ENCODE measurements at places on chromosomes 13 and 19.

DNA sequence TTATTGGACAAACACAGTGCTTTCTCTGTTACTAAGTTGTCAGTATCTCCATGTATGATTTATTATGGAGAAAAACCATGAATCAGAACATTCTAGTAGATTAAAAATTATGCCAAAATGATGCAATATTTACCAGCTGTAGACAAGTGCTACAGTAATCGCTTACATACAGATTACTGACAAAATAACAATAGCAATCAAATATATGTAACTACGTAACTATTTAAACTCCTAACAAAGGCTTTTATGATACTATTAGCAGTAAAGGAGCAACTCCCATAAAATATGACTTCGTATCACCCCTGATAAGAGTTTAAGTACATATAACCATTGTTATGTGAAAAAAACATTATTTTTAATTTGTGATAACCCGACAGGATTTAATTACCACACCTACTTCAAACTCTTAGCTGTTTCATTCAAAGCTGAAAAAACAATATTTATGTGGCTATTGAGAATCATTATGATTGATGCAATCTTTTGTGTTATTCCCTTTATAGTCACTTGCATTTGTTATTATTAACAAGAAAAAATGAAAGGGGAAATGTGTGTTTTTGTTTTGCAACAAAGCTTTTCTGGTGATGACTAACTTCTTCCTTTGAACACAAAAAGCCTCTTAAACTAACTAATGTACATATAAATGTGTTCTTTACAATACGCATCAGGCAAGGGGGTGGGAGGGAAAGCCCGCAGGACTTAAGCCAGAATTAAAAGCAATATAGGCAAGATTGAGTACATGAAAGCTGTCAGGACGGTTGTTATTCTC is 147.4 kb downstream of the ABCC4 start:
- DNase-seq = peak; percentile 69

DNA sequence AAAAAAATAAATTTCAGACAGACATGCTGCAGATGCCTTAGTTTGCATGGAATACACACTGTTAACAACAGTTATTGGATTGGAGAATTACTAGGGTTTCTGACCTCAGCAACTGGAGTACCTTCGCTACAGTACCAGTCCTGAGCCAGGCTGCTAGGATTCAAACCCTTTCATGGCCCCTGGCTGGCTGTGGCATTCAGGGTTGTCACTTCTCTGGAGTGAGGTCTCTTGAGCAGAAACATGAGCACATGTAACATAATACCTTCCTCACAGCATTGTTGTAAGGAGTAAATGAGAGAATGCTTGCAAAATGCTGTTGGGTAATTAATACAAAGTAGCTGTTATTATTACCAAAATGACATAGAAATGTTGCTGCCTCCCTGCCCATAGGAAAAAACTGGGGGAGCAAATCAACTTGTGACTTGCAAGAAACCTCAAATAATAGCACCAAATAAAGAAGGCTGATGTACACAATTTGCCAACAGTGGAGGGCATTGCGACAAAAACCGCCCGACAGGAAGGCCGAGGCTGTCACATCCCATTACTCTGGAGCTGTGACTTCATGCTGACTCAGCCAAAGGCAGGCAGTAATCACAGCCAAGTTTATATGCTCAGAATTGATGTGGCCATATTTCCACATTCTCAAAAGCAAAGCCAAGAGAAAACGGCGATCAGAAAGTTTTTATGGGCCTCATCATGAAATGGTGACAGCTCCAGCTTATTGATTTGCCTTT is 100.4 kb downstream of the RFC3 start:
- DNase-seq = no peak

- no peak for DNase-seq
Observed at GRCh38 chr13:93298713-93299112, 72.1 kb downstream of the GPC6 start.

DNA sequence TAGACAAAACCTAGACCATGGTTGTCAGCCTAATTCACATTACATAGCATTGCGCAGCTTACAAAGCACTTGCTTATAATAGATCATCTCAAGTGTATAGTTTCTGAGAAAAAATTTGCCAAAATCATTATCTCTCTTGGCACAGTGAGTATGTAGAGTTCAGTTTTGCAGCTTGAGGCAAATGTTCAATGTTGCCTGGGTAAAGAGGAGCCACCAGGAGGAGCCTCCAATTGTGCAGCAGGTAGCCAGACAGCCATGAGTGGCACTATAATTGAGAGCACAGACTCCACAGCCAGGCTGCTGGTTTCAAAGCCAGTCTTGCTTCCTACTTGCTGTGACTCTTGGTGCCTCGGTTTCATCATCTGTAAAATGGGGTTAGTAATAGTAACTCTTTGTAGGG is 24.0 kb upstream of the OLFM4 start:
- no peak for DNase-seq

DNA sequence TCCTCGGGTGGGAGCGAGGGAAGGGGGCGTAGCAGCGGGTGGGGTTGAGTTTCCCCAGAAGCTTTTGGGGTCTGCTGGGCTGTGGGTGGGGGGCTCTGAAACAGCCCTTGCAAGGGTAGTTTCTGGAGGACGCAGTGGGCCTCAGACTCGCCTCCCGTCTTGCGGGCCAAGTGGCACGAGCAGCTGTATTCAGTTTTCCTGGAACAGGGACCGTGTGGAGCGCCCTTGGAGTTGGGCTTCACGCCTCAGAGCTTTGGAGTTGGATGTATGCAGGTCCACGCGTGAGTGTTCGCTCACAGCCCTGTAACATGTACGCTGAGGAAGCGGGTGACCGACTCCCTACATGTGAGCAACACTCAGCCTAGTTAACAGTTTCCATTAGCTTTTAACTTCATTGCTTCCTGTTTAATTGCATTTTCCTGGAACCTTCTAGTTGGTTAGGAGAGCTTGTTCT is 603 bp downstream of the TM9SF2 start:
- no peak for DNase-seq

DNA sequence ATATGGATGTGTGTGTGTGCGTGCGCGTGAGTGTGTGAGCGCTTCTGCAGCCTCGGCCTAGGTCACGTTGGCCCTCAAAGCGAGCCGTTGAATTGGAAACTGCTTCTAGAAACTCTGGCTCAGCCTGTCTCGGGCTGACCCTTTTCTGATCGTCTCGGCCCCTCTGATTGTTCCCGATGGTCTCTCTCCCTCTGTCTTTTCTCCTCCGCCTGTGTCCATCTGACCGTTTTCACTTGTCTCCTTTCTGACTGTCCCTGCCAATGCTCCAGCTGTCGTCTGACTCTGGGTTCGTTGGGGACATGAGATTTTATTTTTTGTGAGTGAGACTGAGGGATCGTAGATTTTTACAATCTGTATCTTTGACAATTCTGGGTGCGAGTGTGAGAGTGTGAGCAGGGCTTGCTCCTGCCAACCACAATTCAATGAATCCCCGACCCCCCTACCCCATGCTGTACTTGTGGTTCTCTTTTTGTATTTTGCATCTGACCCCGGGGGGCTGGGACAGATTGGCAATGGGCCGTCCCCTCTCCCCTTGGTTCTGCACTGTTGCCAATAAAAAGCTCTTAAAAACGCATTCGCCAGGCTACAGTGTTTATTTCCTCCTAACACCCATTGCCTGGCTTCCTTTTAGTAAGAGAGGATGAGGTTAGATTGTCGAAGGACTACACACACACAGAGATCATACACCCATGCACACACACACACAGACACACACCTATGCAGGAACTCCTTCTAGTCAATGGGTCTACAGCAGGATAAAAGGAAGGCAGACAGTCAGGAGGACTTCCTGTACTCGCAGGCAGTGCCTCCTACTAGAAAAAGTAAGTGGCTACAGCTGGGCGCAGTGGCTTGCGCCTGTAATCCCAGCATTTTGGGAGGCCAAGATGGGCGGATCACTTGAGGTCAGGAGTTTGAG is 7.1 kb downstream of the FOSB start:
- DNase-seq = no peak

DNA sequence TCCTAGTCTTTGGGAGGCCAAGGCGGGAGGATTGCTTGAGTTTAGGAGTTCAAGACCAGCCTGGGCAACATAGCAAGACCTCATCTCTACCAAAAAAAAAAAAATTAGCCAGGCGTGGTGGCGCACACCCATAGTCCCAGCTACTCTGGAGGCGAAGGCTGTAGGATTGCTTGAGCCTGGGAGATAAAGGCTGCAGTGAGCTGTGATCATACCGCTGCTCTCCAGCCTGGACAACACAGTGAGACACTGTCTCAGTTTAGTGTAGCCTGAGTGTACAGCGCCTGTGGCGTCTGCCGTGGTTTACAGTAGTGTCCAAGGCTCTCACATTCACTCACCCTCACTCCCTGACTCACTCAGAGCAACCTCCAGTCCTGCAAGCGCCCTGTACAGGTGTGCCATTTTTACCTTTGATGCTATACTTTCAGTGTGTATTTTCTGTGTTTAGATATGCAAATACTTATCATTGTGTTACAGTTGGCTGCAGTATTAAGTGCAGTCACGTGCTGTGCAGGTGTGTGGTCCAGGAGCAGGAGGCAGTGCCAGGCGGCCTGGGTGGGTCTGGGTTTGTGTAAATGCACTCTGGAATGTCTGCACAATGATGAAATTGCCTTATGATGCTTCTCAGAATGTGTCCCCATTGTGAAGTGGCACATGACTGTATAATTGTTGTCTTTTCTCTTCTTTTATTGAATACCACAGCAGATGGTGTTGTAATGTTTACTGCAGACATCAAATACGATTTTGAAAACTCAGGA is 36.1 kb upstream of the DCUN1D2 start:
- peak; percentile 94 for DNase-seq

- no peak for DNase-seq
Observed at GRCh38 chr19:10290876-10291553, 1.3 kb downstream of the ICAM5 start.

- peak; percentile 99 for DNase-seq
Observed at GRCh38 chr19:48713864-48714755, 5.4 kb downstream of the MAMSTR start.

DNA sequence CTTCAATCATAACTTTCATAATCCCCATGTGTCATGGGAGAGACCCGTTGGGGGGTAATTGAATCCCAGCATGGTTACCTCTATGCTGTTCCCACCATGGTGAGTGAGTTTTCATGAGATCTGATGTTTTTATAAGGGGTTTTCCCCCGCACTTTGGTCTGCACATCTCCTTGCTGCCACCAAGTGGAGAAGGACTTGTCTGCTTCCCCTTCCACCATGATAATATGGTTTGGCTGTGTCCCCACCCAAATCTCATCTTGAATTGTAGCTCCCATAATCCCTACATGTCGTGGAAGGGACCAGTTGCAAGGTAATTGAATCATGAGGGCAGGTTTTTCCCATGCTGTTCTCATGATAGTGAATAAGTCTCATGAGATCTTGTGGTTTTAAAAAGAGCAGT is 524.9 kb downstream of the SLITRK5 start:
- DNase-seq = no peak

GRCh38 chr13:110546926-110547325 is 14.6 kb downstream of the RAB20 start:
- DNase-seq = no peak
